ENCODE measurements at places on chromosomes 2 and 18.

GRCh38 chr18:28125051-28125450 lies 51.9 kb downstream of the CDH2 start:
- DNase-seq: no peak

- no peak for DNase-seq
These were observed 1.6 kb downstream of the CTIF start for GRCh38 chr18:48540251-48541025.

DNA sequence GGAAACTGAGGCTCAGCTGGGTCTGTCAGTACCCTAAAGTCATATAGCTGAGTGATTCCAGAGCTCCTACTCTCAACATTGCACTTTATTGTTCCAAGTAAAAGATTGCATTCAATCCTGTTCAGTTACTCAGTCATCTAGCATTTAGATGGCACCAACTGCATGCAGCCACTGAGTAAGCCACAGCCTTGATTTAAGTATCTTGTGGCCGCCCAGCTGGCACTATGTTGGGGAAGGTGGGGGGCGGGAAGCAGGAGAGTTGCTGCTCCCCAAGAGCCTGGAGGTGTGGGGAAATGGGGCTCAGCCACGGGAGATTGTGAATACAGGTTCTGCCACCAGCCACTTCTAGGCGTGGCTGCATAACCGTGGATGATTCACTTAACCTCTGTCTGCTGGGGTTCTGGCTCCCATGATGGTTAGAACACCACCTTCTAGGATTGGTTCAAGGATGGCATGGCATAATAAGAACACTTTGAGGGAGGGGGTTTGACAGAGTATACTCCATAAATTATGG lies 17.1 kb downstream of the ZFP36L2 start:
- DNase-seq: no peak

DNA sequence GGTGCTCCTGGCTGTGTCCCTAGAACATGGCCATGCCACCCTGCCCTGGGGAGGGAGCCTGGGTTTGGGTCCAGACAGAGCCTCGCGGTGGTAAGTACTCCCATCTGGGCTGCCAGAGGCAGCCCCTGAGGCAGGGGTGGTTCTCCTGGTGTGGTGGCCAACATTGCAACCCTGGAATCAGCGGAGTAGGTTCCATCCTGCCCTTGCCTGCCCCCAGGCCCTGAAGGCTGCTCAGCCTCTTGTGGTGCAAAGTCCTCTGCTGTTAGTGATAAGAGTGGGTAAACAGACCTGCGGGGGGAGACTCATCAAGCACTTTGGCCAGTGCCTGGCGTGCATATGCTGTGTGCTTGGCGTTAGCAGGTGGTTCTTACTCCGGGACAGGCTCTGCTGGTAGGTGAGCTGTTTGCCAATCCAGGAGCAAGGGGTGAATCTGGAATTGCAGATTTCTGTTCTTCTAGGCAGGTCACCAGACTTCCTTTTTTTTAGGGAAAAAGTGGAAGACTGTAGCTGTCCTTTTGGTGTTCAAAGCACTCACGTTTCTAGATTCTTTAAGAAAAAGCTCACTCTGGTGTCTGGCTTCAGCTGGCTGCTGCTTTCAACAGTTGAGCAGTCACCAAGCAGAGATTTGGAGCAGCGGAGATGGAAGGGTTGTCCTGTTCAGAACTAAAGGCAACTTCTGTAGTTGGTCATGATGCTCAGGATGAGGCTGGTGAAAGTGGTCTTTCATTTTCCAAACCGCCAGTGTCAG lies 3.2 kb downstream of the CNNM3 start:
- DNase-seq: no peak

DNA sequence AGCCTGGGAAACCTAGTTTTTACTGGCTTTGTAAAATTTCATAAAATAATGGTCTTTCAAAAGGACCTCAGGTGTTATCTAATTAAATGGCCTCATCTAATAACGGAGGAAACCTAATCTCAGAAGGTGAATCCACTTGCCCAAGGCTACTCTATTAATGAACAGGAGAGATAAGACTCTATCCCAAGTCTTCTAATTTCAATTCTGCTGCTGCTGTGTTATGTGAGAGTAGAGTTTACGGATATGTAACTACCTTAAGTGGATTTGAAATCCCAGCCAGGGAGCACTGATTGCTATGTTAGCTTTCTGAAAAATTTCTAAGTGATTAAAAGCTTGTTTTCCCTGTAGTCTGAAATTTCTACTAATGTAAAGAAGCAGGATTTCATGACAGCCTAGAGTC lies 17.2 kb upstream of the ADCY3 start:
- DNase-seq: no peak

GRCh38 chr2:168454737-168455644 lies 1.1 kb upstream of the CERS6 start:
- DNase-seq: no peak

- DNase-seq: no peak
These were observed 70.9 kb downstream of the LRRFIP1 start for GRCh38 chr2:237698358-237698694.

- peak; percentile 83 for DNase-seq
These were observed 105.9 kb upstream of the CREB1 start for GRCh38 chr2:207423886-207424285.

- peak; percentile 11 for DNase-seq
These were observed 70.2 kb downstream of the TMEFF2 start for GRCh38 chr2:192124571-192124970.

DNA sequence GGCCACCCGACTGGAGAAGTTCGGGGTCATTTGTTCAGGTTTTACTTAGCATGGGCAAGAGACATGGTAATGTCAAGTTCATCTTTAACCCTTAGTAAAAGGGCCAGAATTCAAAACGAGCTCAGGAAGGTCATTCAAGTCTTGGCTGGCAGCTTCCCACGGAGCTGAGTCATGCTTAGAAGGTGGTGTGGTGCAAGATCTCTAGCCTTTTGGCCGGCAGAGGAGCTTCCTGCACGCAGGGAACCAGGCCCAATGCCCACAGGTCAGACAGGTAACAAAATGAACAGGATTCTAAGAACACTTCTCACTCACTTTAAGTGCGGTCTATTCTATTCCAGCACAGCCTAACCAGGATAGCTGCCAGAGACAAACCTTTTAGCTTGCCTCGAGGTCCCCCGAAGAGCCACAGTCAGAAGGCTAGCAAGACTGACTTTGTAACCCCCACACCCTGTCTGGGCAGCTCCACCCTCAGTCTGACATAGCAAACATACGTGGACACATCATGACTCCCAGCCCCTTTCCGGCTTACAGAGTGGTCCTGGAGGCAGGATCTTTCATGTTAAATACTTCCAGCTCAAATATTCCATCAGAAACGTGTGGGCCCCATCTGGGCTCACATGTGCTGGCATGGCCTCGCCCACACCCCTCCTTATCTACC lies 292.7 kb downstream of the BCL11A start:
- no peak for DNase-seq

- no peak for DNase-seq
These were observed 337.6 kb downstream of the KIAA1328 start for GRCh38 chr18:37166491-37166890.

DNA sequence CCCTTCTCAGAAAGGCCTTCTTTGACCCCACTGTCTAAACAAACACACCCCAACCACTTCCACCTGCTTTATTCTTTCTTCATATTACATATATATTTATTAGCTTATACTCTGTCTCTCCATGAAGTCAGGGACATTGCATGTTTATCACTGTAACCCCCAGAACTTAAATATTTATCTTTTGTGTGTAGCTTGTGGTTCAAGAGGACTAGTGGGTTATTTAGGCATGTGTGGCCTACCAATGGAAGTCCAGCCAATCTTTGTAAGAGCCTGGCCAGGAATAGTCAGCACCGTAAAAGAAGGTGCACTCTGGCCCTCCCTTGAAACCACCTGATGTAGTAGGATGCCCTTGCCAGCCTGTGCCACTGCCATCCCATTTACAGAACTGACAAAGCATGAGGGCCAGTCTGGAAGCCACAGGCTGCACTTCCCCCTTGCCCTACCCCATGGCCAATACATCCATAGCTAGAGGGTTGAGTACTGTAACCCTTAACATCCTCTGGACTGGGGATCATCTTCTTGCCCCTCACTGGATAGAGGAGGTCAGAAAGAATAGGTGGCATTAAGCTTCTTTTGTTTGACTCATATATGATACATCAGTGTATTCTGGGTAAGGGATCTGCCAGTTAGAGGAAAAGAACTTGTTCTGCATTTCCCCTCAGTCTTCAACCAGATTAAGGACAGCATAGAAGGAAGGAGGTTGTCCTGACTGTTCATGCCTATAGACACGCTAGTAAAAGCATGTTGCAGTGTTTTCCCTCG lies 4.9 kb downstream of the NEMP2 start:
- DNase-seq: no peak

DNA sequence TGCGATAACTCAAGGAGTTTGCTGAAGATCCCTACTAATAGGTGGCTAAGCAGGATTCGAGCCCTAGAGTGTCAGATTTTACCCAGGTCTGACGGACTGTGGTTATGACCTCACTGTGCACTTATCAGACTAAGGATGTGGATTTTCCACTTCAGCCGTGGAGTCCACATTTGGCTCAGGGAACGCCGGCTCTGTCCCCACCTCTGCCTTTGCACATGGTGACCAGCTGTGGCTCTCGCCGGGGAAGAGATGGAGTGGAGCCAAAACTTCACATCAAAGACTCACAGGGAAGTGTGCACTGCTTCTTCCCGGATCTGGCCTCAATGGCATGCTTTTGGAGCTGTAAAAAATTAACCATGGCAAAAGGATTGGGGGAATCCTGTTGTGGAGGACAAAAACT lies 249.3 kb upstream of the APCDD1 start:
- DNase-seq: no peak

DNA sequence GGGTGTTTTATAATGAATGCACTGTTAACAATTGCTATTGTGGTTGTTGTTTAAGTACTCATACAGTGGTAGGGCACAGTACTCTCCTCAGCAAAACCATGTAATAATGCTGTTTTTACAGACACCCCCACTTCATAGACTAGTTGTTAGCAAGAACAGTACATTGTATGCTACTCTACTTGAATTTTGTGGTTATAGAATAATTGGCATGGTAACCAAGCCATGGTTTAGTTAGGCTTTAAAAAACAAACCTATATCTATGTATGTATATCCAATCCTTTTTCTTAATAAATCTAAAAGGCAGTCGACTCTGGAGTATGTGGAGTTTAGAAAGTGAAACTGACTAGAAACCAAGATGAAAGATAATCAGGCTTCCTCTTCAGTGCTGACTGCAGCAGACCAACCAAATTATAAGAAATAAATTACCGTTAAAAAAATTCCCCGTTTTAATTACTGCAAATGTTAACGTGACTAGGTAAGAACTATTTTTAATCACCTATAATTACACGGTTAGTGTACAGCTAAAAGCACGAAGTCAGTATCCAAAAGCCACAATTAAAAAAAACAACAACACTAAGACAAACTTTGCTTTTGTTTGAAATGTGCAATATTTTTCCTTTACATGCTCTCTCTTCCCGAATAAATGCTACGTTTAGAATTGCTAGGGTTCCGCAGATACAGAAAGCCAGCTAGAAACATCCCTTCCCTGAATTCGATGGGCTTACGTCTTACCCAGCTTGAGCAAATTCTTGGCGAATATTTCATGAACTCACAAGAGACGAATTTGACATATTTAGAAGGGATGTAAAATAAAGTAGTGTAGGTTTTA lies 113.3 kb upstream of the SERTAD2 start:
- no peak for DNase-seq

DNA sequence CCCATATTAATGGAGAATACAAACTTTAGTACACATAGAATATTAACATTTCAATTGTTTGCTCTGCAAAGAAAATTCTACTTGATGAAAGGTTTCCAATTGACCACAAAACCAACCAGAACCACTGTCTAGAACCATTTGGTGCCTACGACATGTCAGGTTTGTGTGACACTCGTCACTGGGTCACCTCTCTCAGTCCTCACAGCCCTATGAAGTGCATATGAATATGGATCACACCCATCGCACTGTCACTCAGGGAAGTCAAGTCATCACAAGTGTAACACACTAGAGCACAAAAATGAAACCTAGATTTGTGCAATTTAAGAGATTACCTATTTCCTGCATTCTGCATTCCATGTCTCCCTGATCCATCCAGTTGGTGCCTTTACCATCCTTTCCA lies 43.7 kb downstream of the PTPN2 start:
- no peak for DNase-seq

GRCh38 chr18:24831871-24832665 lies 371.6 kb downstream of the HRH4 start:
- DNase-seq: no peak

GRCh38 chr2:101232770-101233169 lies 19.9 kb upstream of the CNOT11 start:
- DNase-seq: no peak

DNA sequence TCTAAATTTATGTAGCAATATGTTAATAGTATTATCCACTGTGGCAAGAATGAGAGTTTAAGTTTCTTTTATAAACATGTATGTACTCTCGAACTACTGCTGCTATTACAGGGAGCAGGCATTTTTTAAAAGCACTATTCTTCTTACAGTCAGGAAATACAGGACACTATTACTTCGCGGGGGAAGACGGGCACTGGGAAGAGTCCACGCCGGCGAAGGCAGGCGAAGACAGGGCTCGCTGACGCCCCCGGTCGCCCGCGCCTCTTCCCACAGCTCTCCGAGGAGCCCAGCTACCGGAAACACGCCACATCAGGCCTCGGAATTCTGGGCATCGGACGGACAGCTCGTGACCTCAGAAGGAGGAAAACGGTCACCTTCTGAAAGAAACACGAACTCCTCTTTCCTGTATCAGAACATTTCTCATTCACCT lies 90.2 kb downstream of the FAM161A start:
- peak; percentile 46 for DNase-seq

GRCh38 chr2:15889442-15890123 lies 50.8 kb upstream of the MYCN start:
- DNase-seq: no peak
